ENCODE measurements at places on chromosomes 16 and 17.

- DNase-seq = no peak
These were observed 4.6 kb downstream of the WNK4 start for GRCh38 chr17:42784811-42785592.

DNA sequence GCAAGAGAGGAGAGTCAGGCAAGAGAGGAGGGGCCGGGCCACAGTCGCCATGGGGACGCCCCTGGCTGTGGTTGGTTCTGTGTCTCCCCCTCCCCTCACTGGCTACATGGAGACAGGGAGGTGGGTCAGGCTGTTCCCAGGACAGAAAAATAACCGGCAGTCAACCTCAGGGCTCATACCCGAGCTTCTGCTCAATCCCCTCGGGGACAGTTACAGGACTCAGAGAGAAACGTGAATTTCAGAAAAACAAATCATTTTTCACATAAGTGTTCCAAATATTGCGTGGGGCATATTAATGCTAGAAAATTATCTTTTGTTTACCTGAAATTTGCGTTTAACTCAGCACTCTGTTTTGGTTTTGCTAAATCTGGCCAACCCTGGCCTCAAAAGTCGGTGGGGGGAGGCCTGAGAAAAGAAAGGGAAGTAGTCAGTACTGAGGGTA, 22.2 kb upstream of the CPSF4L start:
- DNase-seq = no peak

- DNase-seq = no peak
These were observed 111.8 kb downstream of the ENGASE start for GRCh38 chr17:79186406-79186805.

DNA sequence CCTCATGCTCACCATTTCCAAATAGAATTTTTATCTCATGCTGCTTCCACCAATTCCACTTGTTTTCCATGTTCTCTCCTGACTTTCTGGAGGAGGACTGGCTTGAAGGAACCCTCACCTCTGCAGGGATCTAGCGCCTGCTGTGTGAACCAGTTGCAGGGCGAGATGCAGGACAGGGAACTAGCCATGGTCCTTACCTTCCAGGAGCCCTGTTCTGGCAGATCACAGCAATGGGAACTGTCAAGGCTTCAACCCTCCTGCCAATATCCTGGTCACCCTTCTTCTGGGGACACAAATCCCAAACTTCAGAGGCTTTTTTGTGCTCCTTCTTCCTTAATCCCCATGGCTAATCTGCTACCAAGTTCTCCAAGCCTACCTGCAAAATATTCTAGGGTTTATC, 60.4 kb upstream of the MMP2 start:
- no peak for DNase-seq

- no peak for DNase-seq
These were observed 68.9 kb upstream of the KCNJ16 start for GRCh38 chr17:70006159-70006558.

DNA sequence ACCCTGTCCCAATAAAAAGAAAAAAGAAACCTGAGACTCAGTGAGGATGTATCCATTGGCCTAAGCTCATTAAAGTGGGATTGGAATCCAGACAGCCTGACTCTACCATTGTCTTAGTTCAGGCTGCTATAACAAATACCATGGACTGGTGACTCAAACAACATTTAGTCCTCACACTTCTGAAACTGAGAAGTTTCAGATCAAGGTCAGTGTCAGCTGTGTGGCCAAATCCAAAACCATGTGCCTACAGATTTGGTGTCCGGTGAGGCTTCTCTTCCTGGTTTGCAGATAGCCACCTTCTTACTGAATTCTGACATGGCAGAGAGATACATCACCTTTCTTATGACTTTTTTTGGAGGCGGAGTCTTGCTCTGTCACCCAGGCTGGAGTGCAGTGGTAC, 53.3 kb upstream of the KDM8 start:
- no peak for DNase-seq
